Occipital lobe (tissue), 3 donors: ENCODE measurements at places on chromosomes 11 and 22. TPM values are rescaled to one million over a fixed set of nuclear protein-coding genes. Genes with fewer than 3 reads are reported as not detected.

KRTAP5-8 gene
- total RNA-seq = 0.31 TPM

OR10D3 gene
- not detected for total RNA-seq

DDIAS gene
- total RNA-seq = 2.2 TPM

CHST1 gene
- total RNA-seq = 10.5 TPM

SHANK2 gene
- total RNA-seq = 47.1 TPM

CLTCL1 gene
- 11.1 TPM for total RNA-seq

CCDC81 gene
- 3.0 TPM for total RNA-seq

TSSK2 gene
- total RNA-seq = not detected

MUC6 gene
- total RNA-seq = not detected

SPCS2 gene
- 20.1 TPM for total RNA-seq

CDC42EP2 gene
- total RNA-seq = 9.0 TPM

OR52I2 gene
- total RNA-seq = not detected

PRODH gene
- 0.94 TPM for total RNA-seq

CHKB gene
- 24.8 TPM for total RNA-seq

NPAS4 gene
- total RNA-seq = 0.16 TPM

RHOD gene
- total RNA-seq = not detected

OR4D11 gene
- total RNA-seq = not detected

SLC22A6 gene
- total RNA-seq = 8.4 TPM

TMEM151A gene
- total RNA-seq = 6.4 TPM

APOL4 gene
- total RNA-seq = 10.5 TPM

PSMA1 gene
- 153 TPM for total RNA-seq

HBE1 gene
- total RNA-seq = 3.6 TPM
